ENCODE measurements at places on chromosomes 11 and 22.
A peak's percentile ranks its signal among the peaks of the same experiment; 100 is the strongest.

- DNase-seq: no peak
These were observed 3.2 kb downstream of the TAF1D start for GRCh38 chr11:93737904-93738612.

DNA sequence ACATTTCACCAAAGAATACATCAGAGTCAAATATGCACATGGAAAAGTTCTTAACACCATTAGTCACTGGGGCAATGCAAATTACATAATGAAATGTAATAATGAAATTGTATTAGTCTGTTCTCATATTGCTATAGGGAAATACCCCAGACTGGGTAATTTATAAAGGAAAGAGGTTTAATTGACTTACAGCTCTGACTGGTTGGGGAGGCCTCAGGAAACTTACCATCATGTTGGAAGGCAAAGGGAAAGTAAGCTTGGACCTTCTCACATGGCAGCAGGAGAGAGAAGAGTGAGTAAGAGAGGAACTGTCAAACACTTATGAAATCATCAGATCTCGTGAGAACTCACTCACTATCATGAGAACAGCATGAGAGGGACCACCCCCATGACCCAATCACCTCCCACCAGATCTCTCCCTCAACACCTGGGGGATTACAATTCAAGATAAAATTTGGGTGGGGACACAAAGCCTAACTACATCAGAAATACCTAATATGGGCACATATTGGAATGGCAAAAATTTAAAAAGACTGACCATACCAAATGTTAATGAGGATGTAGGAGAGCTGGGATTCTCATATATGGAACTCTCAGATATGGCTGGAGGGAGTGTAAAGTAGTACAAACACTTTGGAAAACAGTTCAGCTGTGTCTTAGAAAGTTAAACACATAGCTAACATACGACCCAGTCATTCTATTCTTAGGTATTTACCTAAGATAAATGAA, 65.1 kb upstream of the CD44 start:
- DNase-seq: no peak

- no peak for DNase-seq
These were observed 14.0 kb downstream of the PANX1 start for GRCh38 chr11:94142308-94143281.

GRCh38 chr11:68282141-68282860, 10.5 kb upstream of the C11orf24 start:
- DNase-seq: peak; percentile 53

DNA sequence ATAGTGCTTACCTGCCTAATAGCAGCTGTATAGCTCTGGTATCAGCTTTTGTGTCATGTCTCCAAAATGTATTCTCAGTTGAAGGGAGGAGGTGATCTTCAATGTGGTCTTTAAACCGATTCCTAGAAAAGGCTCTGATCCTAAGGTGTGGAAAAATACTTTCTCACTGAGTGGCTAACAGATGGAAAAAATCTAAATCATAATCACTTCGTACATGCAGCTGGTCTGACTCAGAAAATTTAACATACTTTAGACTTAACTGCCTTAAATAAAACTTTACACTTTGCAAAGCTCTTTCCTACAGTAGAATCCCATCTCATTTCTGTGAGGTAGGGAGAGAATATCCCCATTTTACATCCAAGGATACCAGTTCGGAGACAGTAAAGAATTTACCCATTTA, 38.0 kb downstream of the C2CD3 start:
- DNase-seq: no peak

DNA sequence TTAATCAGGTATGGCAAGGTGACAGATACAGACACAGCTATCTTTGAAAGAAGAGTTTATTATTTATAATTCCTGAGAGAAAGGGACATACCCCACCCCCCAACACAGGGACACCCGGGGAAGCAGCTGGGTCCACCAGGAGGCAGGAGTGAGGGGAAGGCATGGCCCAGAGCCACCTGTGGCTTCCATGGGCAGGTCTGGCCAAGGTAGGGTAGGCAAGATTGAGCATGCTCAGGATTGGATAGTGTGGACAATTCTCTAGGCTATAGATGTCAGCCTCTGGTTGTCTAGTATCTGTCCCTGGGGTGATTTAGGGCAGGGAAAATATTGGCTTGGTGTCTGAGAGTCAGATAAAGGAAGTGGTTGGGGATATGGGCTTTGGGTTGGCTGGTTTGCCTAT, 27.5 kb upstream of the SMIM35 start:
- no peak for DNase-seq

DNA sequence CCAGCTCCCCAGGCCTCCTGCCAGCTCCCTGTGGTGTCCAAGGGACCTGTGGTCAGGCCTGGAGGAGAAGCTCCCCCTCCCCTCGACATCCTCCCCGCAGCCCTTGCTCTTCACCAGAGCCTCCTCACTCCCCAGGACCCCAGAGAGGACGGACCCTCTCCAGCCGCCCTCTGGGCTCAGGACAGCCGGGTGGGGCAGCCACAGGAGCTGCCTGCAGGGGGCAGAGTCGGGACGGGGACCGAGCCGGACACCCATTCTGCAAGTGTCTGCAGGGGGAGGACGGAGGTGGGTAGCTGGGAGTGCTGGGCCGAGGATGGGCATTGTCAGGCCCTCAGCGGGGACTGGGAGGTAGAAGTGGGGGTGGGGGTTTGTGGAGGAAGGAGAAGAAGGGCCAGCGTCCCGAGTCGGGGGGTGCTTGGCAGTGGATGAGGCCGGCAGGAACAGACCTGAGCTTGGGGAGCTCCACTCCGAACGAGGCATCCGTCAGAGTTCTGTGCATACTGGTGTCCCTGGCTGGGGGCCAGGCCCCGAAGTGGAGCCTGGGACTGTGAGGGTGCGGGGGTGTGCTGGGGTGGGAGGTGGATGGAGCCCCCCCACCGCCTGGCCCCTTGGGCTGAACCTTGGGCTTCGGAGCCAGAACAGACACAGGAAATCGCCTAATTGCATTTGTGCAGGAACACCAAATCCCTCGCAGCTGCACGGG, 15.2 kb downstream of the PRR33 start:
- no peak for DNase-seq

GRCh38 chr11:75229466-75229865, 11.1 kb upstream of the TPBGL start:
- no peak for DNase-seq

GRCh38 chr22:49209452-49210195, 618.0 kb downstream of the BRD1 start:
- no peak for DNase-seq

- no peak for DNase-seq
These were observed 42.5 kb downstream of the TMPRSS5 start for GRCh38 chr11:113663567-113663966.

DNA sequence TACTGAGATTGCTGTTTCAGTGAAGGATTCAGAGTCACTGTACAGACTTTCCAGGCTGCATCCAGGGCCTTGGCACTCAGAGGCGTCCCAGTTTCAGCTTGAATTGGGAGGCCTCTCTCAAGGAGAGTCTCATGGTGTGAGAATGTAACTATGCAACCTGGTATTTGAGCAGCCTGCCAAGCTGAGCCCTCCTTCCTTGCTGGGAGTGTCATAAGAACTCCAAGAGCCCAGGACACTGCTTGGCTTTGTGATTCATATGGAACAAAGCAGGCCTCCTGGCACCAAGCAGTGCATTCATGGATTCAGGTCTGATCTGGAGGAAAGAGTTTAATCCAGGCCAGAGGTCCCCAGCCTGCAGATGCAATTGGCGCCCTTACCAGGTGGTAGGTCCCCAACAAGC, 171.7 kb downstream of the DBX1 start:
- DNase-seq: no peak

DNA sequence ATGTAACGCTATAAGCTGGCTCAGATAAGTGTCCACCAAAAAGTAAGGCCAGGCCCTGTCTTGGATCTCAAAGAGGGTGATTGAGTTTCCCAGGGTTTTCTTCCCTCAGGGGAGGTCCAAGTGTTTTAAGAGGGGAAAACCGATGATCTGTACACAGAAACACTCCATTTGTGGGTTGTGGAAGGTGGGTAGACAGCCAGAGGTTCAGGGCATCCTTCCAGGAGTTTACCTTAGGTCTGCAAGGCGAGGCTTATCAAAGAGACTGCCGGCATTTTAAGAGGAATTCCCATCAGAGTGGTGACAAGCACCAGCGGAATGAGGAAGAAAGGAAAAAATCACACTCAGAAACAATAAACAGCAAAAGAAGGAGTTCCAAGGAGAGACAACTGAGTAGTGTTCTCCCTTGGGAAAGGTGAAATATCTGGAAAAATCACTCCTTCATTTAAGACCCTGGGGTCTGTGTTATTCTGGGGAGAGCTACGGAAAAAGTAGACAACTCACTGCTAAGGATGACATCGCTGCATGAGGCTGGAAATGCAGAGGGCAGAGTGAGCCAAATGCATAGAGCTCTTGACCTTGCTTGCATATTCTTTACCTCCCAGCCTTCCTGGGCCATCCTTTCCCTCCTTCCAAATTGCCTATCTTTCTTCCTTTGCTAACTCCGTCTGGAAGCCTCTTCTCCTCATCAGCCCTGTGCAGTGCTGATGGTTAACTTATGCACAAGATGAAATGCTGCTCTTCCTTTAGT, 22.1 kb upstream of the MMP7 start:
- no peak for DNase-seq

DNA sequence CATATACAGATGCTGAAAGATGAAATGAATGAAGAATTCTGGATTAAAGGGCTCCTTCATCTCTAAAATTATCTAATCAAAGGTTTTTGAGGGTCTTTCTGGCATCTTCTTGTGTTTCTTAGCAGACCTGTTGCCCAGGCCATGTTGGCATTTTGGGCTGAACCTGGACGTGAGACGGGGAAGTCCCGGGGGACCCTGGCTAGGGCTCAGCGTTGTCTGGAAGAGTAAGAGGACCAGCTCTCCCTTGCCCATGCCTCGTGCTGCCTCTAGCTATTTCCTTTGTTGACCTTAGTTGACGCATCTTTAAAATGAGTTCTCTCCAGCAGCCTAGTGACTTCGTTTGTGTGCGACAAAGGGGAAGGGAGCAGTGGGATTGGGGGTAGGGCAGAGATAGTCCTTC, 152.2 kb downstream of the ST3GAL4 start:
- no peak for DNase-seq

- DNase-seq: no peak
These were observed 198.7 kb downstream of the DDX10 start for GRCh38 chr11:108863528-108863927.

- no peak for DNase-seq
These were observed 123.9 kb downstream of the CTNND1 start for GRCh38 chr11:57885298-57886050.

GRCh38 chr11:2470495-2470894, 25.7 kb downstream of the KCNQ1 start:
- DNase-seq: no peak

DNA sequence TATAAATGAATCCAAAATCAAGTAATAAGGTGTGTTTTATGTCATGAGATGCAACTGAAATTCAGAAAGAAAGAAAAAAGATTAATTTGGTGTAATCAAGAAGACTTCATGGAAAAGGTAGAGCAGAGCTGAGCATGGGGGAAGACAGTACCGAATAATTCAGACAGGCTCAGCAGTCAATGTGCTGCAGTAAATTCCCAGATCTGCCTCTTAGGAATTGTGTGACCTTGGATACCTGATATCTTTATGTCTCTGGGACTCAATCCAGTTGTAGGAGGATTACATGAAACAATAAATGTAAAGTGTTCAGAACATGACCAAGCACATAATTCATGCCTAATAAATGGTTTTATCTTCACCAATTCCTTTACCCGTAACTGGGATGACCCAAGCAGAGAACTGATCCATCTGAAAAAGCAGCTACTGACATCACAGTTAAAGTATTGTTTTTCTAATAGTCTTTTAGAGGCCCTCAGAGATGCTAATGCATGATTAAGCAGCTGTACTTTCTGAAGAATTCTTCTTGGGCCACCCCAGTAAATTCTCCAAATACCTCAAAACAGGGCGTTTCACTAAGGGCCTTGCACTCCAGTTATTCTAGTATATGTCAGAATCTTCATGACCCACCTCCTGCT, 7.8 kb downstream of the MS4A12 start:
- no peak for DNase-seq

GRCh38 chr11:12118949-12119348, 8.6 kb downstream of the MICAL2 start:
- no peak for DNase-seq

GRCh38 chr22:49086181-49086580, 741.5 kb downstream of the BRD1 start:
- DNase-seq: no peak

GRCh38 chr11:33257160-33257896, at the start of gene HIPK3:
Gene HIPK3 (plus strand): TSS chr11:33257381.
- peak; percentile 75 for DNase-seq

- no peak for DNase-seq
These were observed 11.2 kb upstream of the MALAT1 start for GRCh38 chr11:65487467-65488272.

DNA sequence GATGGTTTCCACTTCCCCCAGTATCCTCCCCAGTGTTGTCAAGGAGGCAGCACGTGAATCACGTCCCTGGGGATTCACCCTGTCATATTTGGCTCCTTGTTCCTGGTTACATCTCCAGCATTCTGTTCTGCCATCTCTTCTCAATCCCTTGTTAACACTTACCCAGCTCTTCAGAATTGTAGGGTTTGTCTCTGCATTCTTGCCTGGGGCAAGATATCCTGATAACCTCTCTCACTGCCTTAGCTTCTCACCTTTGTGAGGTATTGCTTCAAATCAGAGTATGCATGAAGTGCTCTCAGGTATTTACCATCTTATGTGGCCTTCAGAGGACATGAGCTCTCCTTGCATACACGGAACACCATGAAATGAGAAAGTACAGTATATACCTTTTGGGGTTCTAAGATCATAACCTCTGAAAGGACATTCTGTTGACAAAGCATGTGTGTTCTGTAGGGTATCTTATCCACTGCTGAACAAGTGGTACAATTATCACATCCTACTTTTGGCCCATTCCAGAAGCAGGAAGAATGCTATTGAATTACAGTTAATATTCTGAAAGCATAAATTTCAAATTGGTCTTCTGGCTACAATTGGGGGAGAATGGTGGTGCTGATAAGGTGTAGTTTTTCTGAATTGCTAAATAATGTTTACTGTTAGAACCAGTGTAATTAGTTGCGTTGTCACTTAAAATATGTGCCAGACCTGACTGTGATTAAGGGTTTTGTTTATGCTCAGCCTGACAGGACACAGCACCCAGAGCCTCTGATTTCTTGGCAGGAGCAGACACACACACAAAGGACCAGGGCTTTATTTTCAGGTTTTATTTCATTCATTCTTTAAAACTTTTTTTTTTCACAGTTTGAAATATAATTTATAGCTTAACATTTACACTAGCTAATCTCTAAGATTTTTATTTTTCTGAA, 32.7 kb downstream of the VSTM5 start:
- no peak for DNase-seq

GRCh38 chr11:111194860-111195568, 50.5 kb upstream of the POU2AF2 start:
- no peak for DNase-seq

- DNase-seq: no peak
These were observed 123.3 kb upstream of the THY1 start for GRCh38 chr11:119545978-119546915.

GRCh38 chr11:27281740-27282590, 81.0 kb downstream of the CCDC34 start:
- no peak for DNase-seq

- no peak for DNase-seq
These were observed 39.0 kb upstream of the BLID start for GRCh38 chr11:122154994-122155393.

GRCh38 chr11:130737041-130737830, 179.0 kb downstream of the SNX19 start:
- DNase-seq: no peak
